ENCODE measurements at places on chromosomes 6 and 20. TPM values are rescaled to one million over a fixed set of nuclear protein-coding genes. Genes with fewer than 3 reads are reported as not detected.

The MYBL2 gene
- polyA plus RNA-seq = 13.0 TPM

The CALHM4 gene
- polyA plus RNA-seq = 0.13 TPM

The TMEM170B gene
- polyA plus RNA-seq = 4.7 TPM

The PI3 gene
- 37.4 TPM for polyA plus RNA-seq

The SEMG1 gene
- polyA plus RNA-seq = not detected

The ANKRD66 gene
- not detected for polyA plus RNA-seq

GRCh38 chr6:170130771-170131241 is 160.1 kb downstream of the DLL1 start:
- no peak for DNase-seq

DNA sequence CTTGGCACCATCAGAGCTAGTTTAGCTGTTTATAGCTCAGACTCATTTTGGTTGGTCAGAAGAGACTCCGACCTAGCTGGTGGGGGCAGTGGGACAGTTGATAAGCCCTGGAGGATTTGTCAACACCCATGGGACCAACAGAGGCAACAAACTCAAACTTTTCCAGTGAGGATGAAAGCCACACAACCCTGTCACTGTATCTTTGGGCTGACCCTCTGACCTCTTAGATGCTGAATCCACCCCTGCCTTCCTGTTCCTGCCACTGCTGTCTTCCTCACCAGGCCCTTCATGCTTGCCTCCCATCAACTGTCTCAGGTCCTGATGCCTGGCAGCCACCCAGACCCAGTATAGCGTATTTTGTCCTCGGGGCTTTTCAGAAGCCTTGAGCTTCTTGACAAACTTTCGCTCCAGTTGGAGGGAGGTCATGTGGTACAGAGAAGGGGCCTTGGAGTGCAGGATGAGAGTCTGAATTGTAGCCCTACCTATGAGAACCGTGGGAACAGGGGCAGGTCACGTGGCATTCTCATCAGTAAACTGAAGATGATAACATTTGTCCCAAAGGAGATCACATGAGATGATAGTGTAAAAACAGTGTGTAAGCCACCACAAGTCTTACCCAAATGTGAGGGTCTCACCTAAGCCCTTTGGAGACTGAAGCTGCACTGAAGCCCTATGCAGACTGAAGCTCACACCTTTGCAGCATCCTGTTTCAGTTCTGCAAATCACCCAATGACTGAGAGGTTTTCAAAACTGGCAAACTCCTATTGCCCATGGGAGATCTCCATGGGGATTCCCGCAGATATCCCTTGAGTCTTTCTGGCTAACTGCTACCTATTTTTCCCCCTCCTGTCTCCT is 72.0 kb upstream of the F13A1 start:
- no peak for DNase-seq

DNA sequence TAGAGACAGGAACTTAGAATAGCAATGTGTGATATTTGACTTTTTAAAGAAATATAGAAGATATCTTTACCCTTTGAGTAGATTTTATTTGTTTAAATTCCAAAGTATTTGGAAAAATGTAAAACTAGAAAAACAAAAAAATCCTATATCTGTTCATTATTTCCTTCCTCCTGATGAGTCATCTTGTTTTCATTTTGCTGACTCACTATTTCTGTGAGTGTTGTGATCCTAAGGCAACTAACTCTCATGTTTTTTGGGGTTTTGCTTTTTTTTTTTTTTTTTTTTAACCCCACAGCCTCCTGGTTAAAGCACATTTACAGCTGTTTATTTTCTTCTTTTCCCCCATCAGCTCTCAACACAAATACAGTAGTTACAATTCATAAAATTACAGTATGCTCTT is 37.8 kb upstream of the THEMIS start:
- no peak for DNase-seq

- no peak for DNase-seq
Observed at GRCh38 chr6:162181741-162182401, 545.7 kb downstream of the PRKN start.

GRCh38 chr20:61679473-61679872 is 386.2 kb downstream of the TAF4 start:
- no peak for DNase-seq

DNA sequence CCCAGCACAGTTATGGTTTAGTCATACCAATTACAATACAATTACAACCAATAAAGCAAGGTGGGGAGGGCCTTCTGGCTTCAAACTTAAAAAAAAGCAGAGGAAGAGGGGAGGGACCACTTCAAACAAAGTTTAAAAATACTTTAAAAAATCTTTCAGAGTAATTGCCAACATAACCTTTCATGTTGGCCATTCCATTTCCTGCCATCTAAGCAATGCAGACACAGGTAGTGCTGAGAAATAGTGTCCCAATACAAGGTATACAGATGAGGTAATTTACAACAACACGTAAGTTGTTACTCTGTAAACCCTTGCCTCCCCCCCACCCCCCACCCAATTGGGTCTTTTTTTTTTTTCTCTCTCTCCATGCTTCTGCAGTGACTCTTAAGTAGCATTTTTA is 18.8 kb upstream of the TBC1D20 start:
- DNase-seq = no peak

- DNase-seq = peak; percentile 27
Observed at GRCh38 chr6:85865420-85866369, 223.0 kb upstream of the SYNCRIP start.

- DNase-seq = no peak
Observed at GRCh38 chr20:3931664-3932063, 42.5 kb downstream of the PANK2 start.

GRCh38 chr6:69038841-69039240 is 403.8 kb downstream of the ADGRB3 start:
- no peak for DNase-seq

DNA sequence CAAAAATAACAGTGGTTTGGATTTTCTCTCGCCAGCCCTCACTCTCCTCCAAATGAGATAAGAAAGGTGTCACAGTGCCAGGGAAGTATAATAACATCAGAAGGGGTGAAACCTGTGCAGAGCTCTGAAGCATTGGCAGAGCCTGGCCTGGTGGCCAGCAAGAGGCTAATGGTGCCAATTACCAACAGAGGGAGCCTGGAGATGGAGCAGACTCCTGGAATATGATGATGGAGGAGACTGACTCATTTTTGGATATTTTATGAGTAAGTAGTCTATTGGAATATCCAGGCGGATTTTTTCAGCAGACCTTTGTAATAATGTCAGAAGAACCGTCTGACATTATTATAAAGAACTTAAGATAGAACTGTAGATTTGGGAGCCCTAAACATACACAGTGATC is 442.6 kb upstream of the MARCKS start:
- DNase-seq = no peak

- DNase-seq = no peak
Observed at GRCh38 chr6:74577619-74578018, 628.2 kb downstream of the COL12A1 start.

- no peak for DNase-seq
Observed at GRCh38 chr6:90083891-90084290, 189.6 kb downstream of the GJA10 start.
